ENCODE measurements at places on chromosomes 5 and 9.

DNA sequence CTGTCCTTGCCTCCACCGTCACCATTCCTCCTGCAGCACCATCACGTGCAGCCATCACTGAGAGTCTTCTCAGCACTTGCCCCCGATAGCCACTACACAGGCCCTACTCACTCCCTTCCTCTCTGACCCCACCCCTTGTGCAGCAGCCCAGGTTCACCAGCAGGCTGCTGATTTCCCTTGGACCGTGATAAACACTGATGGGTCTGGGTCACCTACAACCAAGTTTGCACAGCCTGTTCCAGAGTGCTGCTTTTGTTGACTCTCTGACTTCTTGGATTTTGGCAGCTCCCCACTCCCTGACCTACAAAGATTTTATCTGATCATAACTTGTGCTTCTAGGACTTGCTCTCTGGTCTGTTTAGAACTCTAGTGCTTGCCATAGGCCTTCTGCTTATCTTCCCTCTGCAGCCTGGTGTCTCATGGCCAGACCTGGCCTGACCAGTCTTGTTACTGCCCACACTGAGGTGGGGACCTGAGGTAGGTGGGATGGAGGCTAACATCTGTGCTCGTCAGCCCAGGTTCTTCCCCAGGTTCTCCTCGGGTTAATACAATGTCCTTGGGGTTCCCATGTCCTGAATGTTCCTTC lies 109.3 kb downstream of the TARS1 start:
- no peaks in the 10 kb centered on the region for H3K4me1 ChIP-seq
- H3K27ac ChIP-seq = no peak overlapping the region
- no peak for DNase-seq

- H3K27me3 ChIP-seq = no peaks in the 10 kb centered on the region
- no peak overlapping the region for H3K4me3 ChIP-seq
- no peaks in the 10 kb centered on the region for H3K36me3 ChIP-seq
- DNase-seq = no peak
These were observed 8.8 kb upstream of the NSMF start for GRCh38 chr9:137467896-137468295.

DNA sequence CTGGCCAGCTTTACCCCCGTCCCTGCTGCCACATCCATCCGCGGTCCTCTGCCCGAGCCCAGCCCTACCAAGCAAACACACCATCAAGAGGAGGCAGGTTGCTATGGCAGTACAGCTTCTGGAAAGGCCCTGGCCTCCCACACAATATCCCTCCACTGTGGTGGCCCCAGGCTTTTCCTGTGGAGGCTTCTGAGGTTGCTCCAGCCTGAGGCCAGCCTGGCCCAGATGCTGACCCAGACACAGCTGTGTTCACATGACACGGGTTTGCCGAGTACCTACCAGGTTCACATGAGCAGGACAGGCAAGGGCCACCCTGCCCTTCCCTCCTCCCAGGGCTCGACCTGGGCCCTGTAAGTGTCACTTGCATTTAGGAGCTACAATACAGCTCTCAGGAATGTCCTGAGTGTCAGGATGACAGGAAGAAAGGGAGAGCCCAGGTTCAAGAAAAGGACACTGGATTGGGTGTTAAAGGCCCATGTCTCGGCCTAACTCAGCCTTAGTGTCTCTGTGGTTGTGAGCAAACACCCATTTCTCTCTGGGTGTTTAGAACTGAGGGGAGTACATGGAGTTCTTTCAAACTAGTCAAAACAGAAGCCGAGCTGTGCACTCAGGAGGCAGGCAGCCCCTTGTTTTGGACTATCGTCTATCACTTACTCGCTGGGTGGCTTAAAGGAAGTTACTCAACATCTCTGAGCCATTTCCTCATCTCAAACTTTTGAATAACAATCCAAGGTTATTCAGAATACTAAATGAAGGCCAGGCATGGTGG lies 40.2 kb downstream of the NAIF1 start:
- DNase-seq = peak; percentile 52

DNA sequence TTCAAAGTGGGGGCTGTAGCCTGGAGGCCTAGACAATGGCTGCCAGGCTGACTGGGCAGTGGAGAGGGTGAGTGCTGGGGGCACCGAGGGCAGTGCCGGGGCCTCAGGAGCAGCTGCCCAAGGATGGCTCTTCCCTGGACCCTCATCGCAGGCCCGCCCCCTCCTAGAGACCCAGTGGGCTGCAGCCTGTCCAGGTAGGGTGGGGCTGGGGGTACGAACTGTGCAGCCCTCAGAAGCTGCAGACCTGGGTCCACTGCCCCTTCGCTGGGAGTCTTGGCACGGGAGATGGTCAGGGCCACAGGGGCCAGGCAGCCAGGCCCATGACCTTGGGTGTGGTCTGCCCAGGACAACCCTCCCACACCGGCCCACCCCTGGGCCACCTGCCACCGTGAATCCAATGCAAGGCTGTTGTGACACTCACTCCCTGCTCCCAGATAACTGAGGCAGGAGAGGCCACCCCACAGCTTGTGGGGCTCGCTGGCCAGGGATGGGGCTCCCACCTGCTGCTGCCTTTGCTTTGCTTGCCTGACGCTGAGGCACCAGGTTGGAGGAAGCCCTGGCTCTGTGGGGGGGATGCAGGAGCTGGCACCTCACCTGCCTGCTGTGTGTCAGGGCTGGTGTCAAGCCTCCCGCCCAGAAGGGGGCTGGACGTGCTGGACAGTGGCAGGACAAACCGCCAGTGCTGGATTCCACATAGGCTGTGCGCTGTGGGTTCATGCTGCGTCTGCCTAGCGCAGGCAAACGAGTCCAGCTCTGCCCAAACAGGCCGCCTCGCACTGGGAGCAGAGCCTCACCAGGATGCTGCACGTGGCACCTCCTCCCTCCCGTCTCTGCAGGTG lies 23.1 kb upstream of the SLC9A3 start:
- H3K27me3 ChIP-seq = no peaks in the 10 kb centered on the region
- no peak overlapping the region for H3K27ac ChIP-seq
- H3K4me3 ChIP-seq = no peak overlapping the region
- H3K36me3 ChIP-seq = no peaks in the 10 kb centered on the region

DNA sequence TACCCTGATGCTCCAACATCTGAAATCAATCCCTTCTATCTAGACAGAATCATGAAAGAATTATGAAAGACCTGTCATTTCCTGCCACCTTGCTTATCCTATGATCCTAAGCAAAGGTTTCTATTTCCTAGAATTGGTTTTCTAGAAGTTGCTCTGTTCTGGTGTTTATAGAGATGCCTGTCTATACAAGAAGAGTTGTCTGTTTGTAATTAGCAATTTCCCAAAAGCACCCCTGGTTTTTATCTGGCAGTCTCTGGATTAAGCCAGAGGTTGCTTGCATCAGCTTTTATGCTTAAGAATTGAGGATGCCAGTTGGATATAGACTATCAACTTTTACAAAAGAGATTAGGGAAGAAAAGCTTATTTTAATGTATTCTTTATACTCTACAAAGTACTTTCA lies 133.0 kb upstream of the EFNA5 start:
- no peaks in the 10 kb centered on the region for H3K36me3 ChIP-seq
- no peaks in the 10 kb centered on the region for H3K27me3 ChIP-seq
- peaks cover 7% of the 10 kb centered on the region for H3K4me1 ChIP-seq
- H3K4me3 ChIP-seq = no peak overlapping the region
- DNase-seq = no peak
- no peak overlapping the region for H3K27ac ChIP-seq

GRCh38 chr9:134612715-134613114 lies 28.9 kb upstream of the COL5A1 start:
- H3K36me3 ChIP-seq = no peaks in the 10 kb centered on the region
- H3K27ac ChIP-seq = no peak overlapping the region
- H3K4me1 ChIP-seq = no peaks in the 10 kb centered on the region

GRCh38 chr9:123316053-123316718 lies 39.8 kb upstream of the CRB2 start:
- H3K4me1 ChIP-seq = peaks cover 5% of the 10 kb centered on the region
- no peak for DNase-seq
- H3K27me3 ChIP-seq = no peaks in the 10 kb centered on the region
- no peaks in the 10 kb centered on the region for H3K36me3 ChIP-seq

- DNase-seq = no peak
- H3K4me1 ChIP-seq = no peaks in the 10 kb centered on the region
- H3K27me3 ChIP-seq = no peaks in the 10 kb centered on the region
- peaks cover 10% of the 10 kb centered on the region for H3K36me3 ChIP-seq
These were observed 28.4 kb upstream of the SEC16A start for GRCh38 chr9:136511144-136511669.

DNA sequence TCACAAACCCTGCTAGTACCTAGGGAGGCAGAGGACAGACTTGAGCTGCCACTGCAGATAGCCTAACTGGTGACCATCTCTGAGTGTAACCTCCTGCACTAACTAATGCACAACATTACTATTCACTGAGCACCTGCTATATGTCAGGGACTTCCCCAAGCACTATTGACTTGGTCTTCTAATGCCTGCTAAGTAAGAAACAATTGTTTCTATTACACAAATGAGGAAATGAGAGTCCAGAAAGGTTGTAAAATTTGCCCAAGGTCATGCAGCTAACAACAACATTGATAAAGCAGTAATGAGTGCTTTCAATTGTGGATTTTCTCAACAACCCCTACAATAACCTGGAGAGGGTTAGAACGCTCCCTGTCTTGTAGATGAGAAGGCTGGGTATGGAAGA lies 183.7 kb downstream of the ZNF462 start:
- no peaks in the 10 kb centered on the region for H3K27me3 ChIP-seq
- no peak overlapping the region for H3K4me3 ChIP-seq
- DNase-seq = no peak
- no peak overlapping the region for H3K27ac ChIP-seq
- H3K4me1 ChIP-seq = no peaks in the 10 kb centered on the region

- H3K4me1 ChIP-seq = no peaks in the 10 kb centered on the region
- H3K27ac ChIP-seq = no peak overlapping the region
- no peak overlapping the region for H3K4me3 ChIP-seq
- no peaks in the 10 kb centered on the region for H3K27me3 ChIP-seq
- peak; percentile 86 for DNase-seq
These were observed 362.0 kb upstream of the CDH10 start for GRCh38 chr5:25006734-25007133.

DNA sequence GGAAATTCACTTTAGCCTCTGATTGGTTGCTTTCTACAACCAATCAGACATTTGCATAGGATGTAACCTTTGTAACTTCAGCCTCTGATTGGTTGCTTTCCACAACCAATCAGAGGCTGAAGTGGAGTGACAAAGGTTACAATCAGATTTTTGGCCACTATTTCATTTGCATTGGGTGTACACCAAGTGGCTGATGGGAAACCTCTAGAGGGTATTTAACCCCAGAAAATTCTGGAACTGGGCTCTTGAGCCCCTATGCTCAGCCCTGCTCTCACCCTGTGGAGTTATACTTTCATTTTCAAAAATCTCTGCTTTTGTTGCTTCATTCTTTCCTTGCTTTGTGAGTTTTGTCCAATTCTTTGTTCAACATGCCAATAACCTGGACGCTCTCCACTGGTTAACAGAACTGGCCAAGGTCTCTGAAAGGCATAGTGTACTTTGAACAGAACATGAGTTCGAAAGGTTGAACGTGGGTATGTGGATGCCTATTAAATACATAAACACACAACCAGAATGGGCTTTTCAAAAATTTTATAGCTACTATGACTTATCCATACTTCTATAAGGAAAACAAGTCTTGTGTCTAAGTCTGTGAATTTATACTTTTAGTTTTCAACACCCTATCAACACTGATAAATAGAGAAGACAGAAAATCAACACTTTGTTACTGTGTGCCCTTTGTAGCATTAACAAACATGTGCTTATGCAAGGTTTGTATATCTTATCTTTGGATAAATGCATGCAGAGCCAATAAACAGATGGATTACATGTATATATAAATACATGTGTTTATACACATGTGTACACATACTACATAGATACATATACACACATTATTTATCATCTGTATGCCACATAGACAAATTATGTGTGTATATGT lies 568.1 kb downstream of the CTNND2 start:
- no peaks in the 10 kb centered on the region for H3K4me1 ChIP-seq
- no peak overlapping the region for H3K27ac ChIP-seq
- no peak overlapping the region for H3K4me3 ChIP-seq

GRCh38 chr9:83081846-83082245 lies 18.9 kb upstream of the RASEF start:
- no peaks in the 10 kb centered on the region for H3K4me1 ChIP-seq
- no peak for DNase-seq
- no peak overlapping the region for H3K27ac ChIP-seq

DNA sequence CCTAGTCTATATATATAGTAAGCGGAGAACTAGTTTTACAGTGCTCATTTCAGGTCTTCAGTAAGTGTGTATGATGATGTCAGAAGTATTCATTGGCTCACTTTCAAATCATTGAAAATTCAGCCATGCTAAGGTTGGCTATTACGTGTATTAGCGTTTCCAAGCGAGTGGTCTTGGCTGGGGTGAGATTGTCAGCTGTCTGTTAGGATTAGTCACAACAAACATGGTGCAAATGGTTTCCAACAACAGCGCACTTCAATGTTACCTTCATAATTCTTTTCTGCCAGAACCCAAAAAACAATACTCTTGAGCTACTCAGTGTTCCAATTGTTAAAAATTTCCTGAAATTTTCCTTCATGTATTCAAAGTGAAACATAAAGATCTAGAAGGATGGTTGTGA lies 283.0 kb downstream of the AOPEP start:
- H3K27me3 ChIP-seq = peaks cover 5% of the 10 kb centered on the region
- H3K4me3 ChIP-seq = no peak overlapping the region
- DNase-seq = no peak
- H3K36me3 ChIP-seq = no peaks in the 10 kb centered on the region

- H3K27ac ChIP-seq = no peak overlapping the region
- H3K36me3 ChIP-seq = no peaks in the 10 kb centered on the region
- DNase-seq = no peak
- no peaks in the 10 kb centered on the region for H3K4me1 ChIP-seq
These were observed 154.0 kb downstream of the FRMD3 start for GRCh38 chr9:83384214-83384613.

GRCh38 chr9:119216651-119217331 lies 152.4 kb downstream of the BRINP1 start:
- no peak overlapping the region for H3K4me3 ChIP-seq
- H3K27ac ChIP-seq = no peak overlapping the region
- no peak for DNase-seq
- H3K27me3 ChIP-seq = no peaks in the 10 kb centered on the region
- H3K4me1 ChIP-seq = no peaks in the 10 kb centered on the region

DNA sequence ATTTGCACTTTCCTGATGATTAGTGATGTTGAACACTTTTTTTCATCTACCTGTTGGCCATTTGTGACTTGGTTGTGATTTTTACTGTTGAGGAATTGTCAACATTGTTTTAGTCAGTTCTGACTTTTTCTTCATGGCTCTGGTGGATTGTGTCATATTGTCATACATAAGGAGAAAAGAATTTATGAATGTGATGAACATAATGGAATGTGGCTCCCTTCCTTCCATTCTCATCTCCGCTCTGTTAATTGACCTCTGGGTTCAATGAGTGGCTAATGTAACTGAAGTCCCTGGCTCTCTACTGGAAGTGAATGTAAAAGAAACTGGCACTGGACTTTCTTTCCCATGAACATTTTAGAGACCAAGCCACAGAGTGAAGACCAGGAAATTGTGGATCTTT lies 49.2 kb downstream of the KIAA1958 start:
- no peak for DNase-seq
- no peaks in the 10 kb centered on the region for H3K36me3 ChIP-seq
- no peak overlapping the region for H3K27ac ChIP-seq
- H3K4me1 ChIP-seq = peaks cover 3% of the 10 kb centered on the region

All from mesendoderm (in vitro differentiated cells).